ENCODE measurements at places on chromosomes 6 and 20. TPM values are rescaled to one million over a fixed set of nuclear protein-coding genes. Genes with fewer than 3 reads are reported as not detected.

Gene DAAM2
- total RNA-seq, result 35.6 TPM

Gene SYNDIG1
- total RNA-seq, result 10.7 TPM

Gene CENPQ
- total RNA-seq, result 3.9 TPM

Gene OR14J1
- total RNA-seq, result not detected

Gene SLA2
- 0.64 TPM for total RNA-seq

Gene TBP
- 16.3 TPM for total RNA-seq

Gene NRM
- total RNA-seq, result 7.1 TPM

Gene RNF144B
- 41.0 TPM for total RNA-seq

Gene BICRAL
- 13.4 TPM for total RNA-seq

Gene LMBRD1
- 73.5 TPM for total RNA-seq

Gene ECT2L
- 0.06 TPM for total RNA-seq

Gene NKX2-4
- total RNA-seq, result not detected

Gene ZNF831
- total RNA-seq, result 0.35 TPM

Gene BPI
- total RNA-seq, result 6.4 TPM

Gene GJA1
- 45.8 TPM for total RNA-seq

Gene GPX6
- total RNA-seq, result not detected

Gene CNKSR3
- 25.0 TPM for total RNA-seq

Gene STK38
- total RNA-seq, result 29.0 TPM

Gene HSPA1L
- 2.9 TPM for total RNA-seq

Gene IER3
- total RNA-seq, result 13.2 TPM

Gene TRAM2
- 18.8 TPM for total RNA-seq

Gene HAO1
- not detected for total RNA-seq

Gene BACH2
- 15.6 TPM for total RNA-seq

Gene LST1
- 12.3 TPM for total RNA-seq

Gene VTA1
- 43.6 TPM for total RNA-seq

Gene CGAS
- total RNA-seq, result 6.5 TPM

Gene DEF6
- 9.1 TPM for total RNA-seq

Gene UNC5CL
- 14.6 TPM for total RNA-seq

Gene ZC2HC1B
- 0.93 TPM for total RNA-seq

Gene TAAR5
- not detected for total RNA-seq

Gene DDO
- 2.7 TPM for total RNA-seq

Gene WFDC12
- total RNA-seq, result not detected

Gene DNAAF9
- total RNA-seq, result 32.0 TPM

Gene SAMD3
- total RNA-seq, result 2.0 TPM

Gene TNFRSF6B
- total RNA-seq, result 4.3 TPM
